ENCODE measurements at places on chromosomes 1 and 21. TPM values are rescaled to one million over a fixed set of nuclear protein-coding genes. Genes with fewer than 3 reads are reported as not detected.

Gene OR14K1
- total RNA-seq: not detected

GRCh38 chr1:232162001-232162400, 467.9 kb downstream of the SIPA1L2 start:
- no peak for DNase-seq

Gene AIRE
- not detected for total RNA-seq

DNA sequence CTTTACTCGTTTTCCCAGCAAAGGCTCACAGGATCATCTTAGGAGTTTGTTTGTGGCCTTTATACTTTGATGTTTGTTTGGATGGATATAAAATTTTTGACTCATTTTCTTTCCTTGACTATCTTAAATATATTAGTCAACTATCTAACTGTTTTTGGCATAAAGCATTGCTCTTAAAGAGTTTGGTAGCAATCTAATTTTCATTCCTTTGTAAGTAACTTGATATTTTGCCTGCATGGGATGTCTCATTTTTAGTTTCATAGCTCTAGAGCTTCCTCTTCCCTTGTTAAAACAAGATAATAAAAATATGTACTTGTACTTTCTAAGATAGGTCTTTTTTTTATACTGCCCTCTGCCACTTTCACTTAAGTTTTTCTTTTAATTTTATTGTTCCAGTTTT, 161.9 kb downstream of the MAGI3 start:
- no peak for DNase-seq

- DNase-seq: no peak
Observed at GRCh38 chr21:36433059-36433709, 46.7 kb downstream of the CLDN14 start.

DNA sequence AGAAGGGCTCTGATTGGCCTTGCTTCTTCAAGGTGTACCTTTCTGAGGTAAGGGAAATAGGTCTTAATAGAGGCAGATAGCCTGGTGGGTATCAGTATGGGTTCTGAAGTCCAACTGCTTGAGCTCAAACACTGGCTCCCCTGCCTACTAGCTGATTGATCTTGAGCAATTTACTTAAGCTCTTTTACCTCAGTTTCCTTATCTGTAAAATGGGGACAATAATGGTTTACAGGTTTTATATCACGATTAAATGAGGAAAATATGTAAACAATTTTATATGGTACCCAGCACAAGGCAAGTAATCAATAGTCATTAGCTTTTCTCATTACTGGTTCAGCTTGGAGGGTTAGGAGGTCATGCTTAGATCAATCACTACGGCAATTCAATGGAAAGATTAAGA, 75.8 kb upstream of the VTCN1 start:
- DNase-seq: no peak

DNA sequence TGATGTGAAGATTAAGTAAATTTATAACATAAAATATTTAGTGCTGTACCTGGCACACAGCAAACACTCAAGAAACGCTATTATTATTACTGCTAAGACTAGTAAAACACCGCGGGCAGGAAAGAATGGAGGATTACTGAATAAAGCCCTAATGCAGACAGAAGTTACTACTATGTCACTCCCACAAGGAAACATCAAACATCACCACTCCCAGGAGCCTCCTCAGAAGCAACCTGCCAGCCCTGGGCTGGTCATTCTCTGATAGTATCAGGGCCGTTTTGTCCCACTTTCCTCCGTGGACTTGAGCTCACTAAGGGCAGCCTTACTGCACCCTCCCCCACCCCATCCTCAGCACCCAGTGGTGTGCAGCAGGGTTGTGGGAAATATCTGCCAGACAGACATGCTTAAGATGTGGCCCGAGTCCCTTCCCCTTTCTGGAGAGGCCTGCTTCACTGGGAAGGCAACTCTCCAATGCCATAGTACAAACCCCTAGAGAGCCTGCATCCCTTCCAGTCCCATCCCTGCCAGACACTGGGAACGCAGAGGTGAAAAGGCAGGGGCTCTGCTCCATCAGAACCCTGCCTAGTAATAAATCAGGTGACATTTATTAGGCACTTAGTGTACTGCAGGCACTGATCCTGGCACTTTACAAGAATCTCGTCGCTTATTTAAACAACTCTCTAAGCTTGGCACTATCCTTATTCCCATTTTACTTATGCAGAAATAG, 41.7 kb upstream of the ECE1 start:
- DNase-seq: no peak

DNA sequence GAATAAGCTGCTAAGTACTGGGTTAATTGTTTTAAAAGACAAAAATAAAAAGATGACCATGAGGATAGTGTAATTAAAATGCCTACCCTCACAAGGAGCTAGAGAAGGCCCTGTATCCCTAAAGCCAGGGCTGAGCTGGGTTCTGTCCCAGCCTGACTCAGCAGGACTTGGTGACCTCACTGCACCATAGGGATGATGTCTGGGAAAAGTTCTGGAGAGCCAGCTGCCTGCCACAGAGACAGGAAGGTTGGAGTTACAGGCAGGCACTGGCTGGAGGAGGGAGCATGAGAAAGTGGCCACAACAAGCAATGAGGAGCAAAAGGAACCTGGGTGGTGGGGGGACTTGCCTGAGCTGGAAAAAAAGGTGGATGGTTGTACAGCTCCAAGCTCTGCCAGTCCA, 5.7 kb upstream of the TNR start:
- DNase-seq: no peak

- DNase-seq: no peak
Observed at GRCh38 chr1:37922767-37923550, 23.9 kb downstream of the INPP5B start.

Gene VHLL
- total RNA-seq: not detected

GRCh38 chr1:241592273-241592958, 47.8 kb downstream of the CHML start:
- peak; percentile 39 for DNase-seq

DNA sequence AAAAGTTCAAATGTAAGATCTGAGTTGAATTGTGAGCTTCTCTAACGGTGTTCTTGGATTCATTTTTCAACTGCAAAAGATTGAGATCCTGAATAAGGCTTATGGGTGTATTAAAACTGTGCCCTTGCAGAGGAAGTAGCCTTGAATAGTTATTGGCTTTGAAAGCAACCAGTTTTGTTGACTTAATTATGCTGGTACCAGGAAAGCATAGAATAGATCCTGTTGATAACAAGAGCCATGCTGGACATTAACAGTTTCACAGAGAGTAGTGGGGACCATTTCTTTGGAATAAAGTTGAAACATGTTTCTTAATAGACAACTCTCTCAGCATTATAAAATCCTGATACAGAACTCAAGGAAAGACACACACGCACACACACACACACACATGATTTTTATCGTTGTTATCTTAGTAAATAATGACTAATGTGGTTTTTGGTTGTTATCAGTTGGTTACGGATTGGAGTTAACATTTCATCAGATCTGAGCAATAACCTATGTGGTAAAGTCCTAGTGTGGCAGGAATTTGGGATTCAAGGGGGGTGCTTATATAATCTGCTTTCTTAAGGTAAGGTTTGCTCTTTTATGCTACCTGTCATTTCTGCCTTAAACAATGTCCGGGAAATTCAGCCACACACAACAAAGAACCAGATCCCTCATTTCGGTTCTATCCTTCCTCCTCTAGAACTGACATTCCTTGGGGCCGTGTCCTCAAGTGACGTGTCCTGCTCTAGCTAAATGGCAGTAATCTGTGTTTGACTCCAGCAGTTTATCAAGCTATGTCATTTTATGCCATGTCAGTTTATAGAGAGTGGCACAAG, 330.9 kb downstream of the CHRM3 start:
- peak; percentile 4 for DNase-seq

GRCh38 chr1:43853161-43853921, 80.3 kb upstream of the ARTN start:
- peak; percentile 90 for DNase-seq

Gene GLMP
- total RNA-seq: 81.7 TPM

- DNase-seq: peak; percentile 35
Observed at GRCh38 chr1:178412400-178412770, 84.4 kb downstream of the CLEC20A start.

GRCh38 chr1:71695821-71696220, 586.5 kb downstream of the NEGR1 start:
- DNase-seq: no peak

- no peak for DNase-seq
Observed at GRCh38 chr1:186708694-186709097, 28.5 kb upstream of the PTGS2 start.

- no peak for DNase-seq
Observed at GRCh38 chr1:2224631-2225428, 3.3 kb upstream of the SKI start.

DNA sequence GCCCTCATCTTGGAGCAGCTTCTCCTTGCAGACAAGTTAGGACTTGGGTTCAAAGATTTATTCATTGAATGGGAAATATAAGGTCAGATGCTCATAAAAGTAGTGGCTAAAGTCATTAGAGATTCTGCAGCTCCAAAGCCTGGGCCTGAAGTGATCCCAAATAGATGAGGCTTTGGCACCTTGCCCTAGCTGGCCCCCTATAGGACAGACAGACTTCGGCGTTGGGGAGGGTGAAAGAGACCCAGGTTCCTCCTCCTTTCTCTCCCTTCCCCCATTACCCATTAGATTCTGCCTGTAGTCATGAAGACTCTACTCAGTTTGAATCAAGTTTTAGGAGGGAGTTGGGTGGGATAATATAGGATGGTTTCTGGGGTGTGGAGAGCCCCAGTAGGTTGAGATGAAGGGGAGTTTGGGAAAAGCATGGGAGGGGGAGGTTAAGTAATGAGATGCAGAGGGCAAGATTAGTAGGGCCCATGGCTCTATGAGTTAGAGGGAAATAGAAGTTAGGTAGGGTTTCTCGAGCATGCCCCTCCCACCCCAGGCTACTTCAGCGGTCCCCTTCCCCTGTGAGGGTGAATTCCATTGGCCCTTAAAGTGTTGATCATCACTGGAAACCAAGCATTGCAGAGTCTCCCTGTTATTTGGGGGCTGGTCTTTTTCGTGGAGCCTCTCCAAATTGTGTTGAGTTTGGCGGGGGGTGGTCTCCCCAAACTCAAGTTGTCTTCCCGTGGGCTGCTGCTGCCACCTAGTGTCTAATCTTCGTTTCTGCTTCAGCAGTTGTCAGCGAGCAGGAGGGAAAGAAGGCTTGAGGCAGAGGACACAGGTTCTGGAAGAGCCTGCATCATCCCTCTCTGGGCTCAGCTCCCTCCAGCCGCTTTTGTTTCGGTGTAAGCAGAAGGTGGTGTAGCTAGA, 2.1 kb upstream of the AHDC1 start:
- peak; percentile 53 for DNase-seq

DNA sequence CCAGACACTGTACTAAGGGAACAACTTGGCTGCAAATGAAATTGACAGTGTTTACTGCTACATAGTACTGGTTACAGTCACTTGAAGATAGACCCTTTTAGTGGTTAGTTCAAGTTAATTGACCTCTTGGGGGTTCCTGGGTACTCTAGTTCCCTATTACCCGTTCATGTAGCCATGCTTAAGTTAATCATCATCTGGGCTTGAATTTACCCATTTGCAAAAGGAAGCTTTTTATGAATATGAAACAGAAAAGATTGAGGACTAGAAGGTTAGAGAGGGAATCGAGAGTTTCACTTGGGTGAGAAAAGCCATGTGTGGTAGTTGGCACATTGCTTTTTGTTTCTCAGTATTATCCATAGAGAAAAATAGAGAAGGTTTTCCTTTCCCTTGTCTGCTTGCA, 2.7 kb downstream of the MIA3 start:
- no peak for DNase-seq

Gene KRTAP8-1
- not detected for total RNA-seq

DNA sequence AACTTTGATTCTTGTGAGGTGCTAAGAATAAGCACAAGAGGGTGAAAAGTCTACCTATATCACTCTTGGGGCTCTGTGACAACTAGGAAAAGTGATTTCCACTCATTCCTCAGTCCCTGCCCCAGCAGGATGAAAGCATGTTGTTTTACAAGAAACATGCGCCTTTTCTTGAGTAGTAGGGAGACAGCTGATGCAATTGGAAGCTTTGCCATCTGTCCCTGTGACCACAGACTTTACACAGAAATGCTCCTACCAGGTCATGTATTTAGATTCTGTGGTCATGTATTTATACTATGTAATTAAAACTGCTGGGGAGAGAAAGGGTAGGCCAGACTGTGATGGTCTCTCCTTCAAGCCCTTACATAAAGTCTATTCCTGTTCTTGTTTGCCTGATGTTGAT, 445.5 kb downstream of the PTPRC start:
- DNase-seq: peak; percentile 95

Gene SH2D5
- 0.56 TPM for total RNA-seq

Gene DNASE2B
- not detected for total RNA-seq

GRCh38 chr1:18814425-18814824, 45.0 kb downstream of the TAS1R2 start:
- no peak for DNase-seq

- no peak for DNase-seq
Observed at GRCh38 chr1:164756741-164757140, 197.8 kb downstream of the PBX1 start.

GRCh38 chr21:44390886-44391285, 37.5 kb downstream of the TRPM2 start:
- DNase-seq: no peak

DNA sequence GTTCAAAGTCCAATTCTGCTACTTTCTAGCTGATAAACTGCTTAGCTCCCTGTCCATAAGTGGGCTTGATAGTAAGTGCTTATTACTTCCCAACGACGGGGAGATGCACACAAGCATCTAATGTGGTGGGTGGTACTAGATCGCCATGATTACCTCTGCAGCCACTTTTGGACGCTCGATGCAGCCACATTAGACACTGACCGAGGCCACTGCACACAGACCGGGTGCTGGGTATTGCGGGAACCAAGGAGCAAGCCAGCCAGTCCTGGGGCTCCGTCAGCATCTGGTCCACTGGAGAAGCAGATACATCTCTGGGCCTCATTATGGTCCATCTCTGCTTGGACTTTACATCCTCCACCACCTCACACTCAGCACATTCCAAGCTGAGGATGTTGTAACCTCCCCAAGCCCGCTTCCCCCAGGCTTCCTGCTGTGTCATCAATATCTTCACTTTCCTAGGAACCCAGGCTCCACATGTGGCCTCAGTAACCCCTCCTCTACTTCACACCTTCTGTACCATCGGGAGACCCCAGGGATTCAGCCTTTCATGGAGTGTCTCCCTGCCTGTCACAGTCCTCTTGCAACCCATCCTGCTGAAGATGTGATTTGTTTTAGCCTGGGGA, 48.2 kb downstream of the RHOU start:
- no peak for DNase-seq

DNA sequence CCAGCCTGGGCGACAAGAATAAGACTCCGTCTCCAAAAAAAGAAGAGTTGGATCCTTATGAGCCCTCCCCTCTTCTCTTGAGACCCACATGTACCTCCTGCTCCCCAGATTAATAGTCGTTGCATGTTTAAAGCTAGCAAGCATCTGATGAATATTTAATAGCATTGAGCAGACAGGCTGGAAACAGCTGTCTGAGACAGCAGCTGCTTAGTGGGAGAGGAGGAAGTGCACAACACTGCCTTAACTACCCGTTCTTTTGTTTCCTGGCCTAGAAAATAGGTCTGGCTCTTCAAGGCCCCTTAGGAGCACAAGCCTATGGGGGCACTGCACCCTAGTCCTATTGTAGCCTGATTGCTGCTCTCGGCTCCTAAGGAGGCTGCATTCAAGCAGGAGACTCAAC, 17.3 kb upstream of the TMEM39B start:
- no peak for DNase-seq
